ENCODE measurements at places on chromosomes 16 and 17. TPM values are rescaled to one million over a fixed set of nuclear protein-coding genes. Genes with fewer than 3 reads are reported as not detected.

DNA sequence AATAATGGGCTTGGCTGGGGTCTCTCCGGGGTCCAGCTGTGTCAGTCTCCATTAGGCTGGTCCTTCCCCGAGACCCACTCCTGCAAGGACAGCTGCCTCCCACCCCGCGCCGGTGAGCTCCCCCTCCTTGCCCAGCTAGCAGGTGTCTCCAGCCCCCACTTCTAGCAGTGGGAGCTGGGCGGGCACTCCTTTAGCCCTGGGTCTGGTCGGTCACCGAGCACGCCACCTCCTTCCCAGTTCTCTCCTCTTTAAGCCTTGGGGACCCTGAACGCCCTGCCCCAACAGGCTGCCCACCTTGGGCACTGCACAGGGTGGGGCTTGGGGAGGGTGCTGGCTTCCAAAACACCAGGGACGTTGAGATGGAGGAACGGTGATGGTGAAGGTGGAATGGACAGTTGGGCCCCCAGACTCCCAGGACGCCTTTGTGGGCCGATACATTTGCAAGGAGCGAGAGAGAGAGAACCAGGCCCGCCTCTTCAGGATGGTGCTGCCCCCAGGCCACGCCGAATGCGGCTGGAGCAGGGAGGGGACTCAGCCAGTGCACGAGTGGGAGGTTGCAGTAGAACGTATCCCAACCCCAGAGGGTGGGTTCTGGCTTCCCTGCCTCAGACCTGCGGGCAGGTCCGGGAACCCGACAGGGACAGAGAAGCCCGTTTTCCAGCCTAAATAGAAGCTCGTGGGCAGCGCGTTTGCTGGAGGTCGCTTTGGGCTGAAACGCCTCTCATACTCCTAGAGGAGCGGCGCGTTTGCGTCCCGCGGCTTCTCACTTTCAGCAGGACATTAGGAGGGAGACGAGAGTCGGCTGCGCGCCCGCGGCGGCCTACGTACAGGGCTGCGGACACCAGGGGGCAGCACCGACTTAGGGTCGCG is 10.7 kb downstream of the TBX2 start:
- DNase-seq, result peak; percentile 93

DNA sequence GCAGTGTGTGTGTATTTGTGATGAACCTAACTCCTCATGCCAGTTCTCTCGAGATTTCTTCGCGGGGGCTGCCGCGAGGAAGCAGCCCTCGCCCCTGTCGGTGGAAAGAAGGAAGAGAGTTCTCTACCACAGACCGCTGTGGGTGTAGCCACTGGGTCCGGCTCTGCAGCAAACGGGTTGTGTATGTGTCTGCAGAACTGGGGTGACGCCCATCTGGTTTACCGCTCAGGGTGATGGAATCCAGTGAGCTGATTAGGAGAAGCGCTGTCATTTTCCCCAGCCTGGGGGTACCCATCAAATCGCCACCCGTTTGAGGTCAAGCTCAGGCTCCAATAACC is 7.7 kb downstream of the CORO6 start:
- no peak for DNase-seq

DNA sequence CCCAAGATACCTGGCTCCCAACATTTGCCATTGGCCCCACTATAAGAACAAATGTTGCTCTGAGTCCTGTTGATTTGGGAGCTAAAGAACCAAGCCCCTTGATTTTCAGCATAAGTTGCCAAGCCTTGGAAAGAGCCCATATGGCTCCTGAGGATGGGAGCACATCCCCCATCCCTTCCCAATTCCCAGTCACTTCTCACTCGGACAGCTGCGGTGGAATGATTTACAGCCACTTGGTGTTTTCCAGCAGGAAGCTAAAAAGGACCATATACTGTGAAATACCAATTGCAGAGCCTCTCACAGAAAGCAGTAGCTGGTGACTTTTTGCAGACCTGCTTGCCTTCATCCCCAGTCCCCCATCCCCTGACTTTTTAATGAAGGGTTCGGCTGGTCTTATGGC is 524.6 kb downstream of the GRIN2A start:
- no peak for DNase-seq

GRCh38 chr17:56319531-56319930 is 166.3 kb downstream of the ANKFN1 start:
- no peak for DNase-seq

GRCh38 chr17:57701124-57701523 is 44.0 kb downstream of the CCDC182 start:
- DNase-seq, result no peak

GRCh38 chr16:55367866-55368603 is 44.0 kb downstream of the IRX6 start:
- DNase-seq, result no peak

DNA sequence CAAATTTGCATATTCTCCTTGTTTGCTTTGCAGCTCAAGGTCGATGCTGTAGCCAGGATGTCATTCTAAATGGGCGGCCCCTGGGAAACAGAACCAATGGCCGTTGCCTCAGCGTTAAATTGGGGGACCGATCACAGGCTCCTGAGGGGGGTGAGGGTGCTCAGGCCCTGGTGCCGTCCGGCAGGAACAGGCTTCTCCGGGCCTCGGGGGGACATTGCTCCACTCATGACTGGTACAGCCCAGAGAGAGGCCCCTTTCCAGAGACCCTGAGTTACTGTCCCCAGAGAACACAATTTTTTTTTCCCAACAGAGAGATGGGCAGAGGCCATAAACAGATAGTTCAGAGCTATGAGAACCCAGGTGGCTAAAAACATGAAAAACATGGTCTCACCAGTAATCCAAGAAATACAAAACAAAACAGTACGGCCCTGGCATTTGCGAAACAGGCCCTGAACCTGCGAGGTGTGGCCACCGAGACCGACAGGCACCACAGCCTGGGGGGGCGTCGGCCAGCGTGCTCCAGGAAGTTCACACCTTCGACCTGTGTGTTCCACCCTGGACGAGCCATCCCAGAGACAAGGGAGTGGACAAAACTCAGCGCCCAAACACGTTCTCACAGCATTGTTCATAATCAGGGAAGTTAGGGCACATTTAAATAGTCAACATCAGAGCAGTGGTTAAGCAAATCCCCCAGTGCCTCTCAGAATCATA is 82.8 kb downstream of the METRNL start:
- no peak for DNase-seq

DNA sequence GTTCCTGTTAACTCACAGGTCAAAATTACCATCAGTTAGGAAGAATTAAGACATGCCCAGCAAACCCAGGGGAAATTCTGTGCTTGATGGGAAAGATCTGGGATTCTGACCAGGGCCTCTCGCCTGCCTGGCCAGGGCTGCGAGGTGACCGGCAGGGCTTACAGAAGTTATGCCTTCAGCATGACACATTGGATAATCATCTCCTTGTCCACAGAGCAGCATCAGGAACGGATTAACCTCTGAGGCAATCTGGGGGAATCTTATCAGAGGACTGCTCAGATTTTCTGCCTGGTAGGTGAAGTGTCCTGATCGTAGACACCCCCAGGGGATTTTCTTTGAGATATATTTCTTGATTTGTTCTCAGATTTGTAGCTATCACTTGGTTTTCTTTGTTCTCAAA is 172.5 kb downstream of the HS3ST3A1 start:
- DNase-seq, result no peak

- no peak for DNase-seq
These were observed 181.9 kb downstream of the SPECC1 start for GRCh38 chr17:20191056-20191455.

GRCh38 chr17:61206922-61207321 is 192.7 kb upstream of the TBX2 start:
- no peak for DNase-seq

- DNase-seq, result no peak
These were observed 30.2 kb downstream of the PLD6 start for GRCh38 chr17:17175917-17176316.

GRCh38 chr16:66512272-66513110 is 37.4 kb downstream of the TK2 start:
- DNase-seq, result no peak

DNA sequence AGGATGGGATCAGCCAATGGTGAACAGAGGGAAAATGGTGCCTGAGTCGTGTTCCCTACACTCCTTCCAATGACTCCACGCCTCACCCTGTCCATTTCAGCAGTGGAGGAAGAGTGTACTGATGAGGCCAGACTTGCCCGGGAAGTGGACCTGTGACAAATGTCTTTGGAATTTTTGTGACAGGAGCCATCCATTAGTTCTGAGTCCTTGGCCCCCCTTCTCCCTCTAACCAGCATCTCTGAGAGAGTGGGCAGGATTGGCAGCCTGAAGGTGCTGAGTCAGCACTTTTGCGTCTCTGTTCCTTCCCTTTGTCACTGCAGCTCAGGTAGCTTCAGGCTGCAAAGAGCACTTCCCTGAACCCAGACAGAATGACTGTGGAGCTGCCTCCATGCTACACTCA is 30.8 kb downstream of the BEAN1 start:
- no peak for DNase-seq

The DPEP1 gene
- 1.1 TPM for total RNA-seq

The KRTAP4-4 gene
- not detected for total RNA-seq

The ABCC6 gene
- 1.1 TPM for total RNA-seq

The KRT33A gene
- not detected for total RNA-seq

The LGALS9B gene
- not detected for total RNA-seq

The CRYM gene
- total RNA-seq, result 17.8 TPM

The AIPL1 gene
- total RNA-seq, result 0.57 TPM

The PSMC5 gene
- 178 TPM for total RNA-seq
